ENCODE measurements at places on chromosomes 4 and X.

- DNase-seq, result no peak
Observed at GRCh38 chrX:71949844-71950445, 39.3 kb downstream of the NHSL2 start.

DNA sequence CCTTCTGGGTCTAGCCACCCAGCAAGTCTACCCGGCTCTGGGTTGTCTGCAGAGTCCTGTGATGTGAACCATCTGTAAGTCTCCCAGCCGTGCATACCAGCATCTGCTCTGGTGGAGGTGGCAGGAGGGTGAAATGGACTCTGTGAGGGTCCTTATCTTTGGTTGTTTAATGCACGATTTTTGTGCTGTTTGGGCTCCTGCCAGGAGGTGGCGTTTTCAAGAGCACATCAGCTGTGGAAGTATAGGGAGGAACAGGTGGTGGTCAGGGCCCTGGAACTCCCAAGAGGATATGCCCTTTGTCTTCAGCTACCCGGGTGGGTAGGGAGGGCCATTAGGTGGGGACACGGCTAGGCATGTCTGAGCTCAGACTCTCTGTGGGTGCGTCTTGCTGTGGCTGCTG, 66.5 kb upstream of the ZFP42 start:
- DNase-seq, result no peak

DNA sequence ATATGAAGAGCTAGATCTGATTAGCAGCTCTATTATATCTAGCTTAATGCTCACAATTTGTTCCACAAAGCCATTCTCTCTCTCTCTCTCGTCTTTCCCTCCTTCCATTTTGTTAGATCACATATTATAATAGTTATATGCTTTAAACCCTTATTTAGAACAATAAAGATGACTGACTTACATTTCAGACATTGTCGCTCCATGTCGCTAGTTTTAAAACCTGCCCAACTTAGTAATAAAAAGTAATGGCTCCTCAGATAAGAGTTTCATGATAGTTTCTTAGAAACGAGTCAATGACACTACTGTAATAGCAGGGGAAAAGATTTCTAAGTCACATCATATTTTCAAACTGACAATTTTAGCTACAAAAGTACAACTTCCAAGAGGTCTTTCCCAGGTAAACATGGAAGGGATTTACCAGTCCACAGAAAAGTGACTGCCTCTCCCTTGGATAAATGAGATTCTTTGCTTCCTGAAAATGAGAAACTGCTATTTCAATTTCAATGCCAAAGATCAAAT, 38.5 kb upstream of the YTHDC1 start:
- no peak for DNase-seq

DNA sequence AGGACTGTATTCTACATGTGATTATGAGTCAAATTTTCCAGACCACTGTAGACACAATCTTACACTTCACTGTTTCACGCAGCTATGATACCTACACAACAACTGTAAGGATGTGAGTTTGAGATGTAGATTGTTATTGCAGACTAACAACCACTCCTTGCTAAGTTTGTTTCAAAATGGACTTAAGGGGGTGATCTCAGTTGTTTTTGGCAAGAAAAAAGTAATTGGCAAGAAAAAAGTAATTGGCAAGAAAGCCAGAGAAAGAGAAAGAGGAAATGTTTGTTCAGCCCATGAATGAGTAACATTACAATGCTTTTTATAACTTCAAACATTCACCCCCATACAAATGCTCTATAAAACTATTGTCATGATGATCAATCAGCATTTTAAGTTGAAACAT, 466.4 kb downstream of the DMD start:
- no peak for DNase-seq

GRCh38 chr4:66681962-66682361, 863.3 kb downstream of the CENPC start:
- DNase-seq, result no peak

GRCh38 chr4:66929748-66930147, 615.6 kb downstream of the CENPC start:
- DNase-seq, result no peak

GRCh38 chr4:81506731-81507130, 35.0 kb upstream of the RASGEF1B start:
- DNase-seq, result no peak

- DNase-seq, result peak; percentile 7
Observed at GRCh38 chrX:24395775-24396174, 35.3 kb downstream of the SUPT20HL1 start.

DNA sequence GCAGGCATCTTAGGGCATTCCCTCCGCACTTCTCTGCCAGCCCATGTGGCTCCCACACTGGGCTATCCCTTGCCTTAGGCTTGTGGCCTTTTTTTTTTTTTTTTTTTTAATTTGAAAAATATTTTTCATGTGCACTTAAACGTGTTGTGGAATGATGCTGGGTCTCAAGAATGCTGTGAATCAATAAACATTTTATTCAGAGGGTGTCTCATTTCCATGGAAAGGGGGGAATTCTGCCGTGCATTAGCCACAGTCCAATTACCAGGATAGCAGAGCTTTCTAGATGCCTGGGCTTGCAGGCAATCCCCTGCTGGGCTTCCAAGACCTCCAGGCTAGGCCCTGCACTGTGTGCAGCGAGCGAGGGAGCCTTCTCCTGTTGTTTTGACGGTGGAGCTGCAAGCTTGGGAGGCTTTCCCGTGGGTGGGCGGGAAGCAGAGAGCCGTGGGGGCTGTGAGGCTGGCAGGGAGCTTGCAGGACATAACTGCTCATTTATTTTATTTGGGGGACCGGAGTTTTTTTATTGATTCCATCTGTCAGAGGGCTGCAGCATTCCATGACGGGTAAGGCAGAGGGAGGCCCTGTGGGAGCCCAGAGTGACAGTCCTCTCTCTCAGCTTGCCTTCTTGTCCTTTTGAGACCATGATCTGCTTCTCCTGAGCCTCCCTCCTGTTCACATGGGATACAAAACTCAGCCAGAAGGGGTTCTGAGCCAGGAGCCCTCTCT, 2.6 kb upstream of the CPZ start:
- no peak for DNase-seq

- no peak for DNase-seq
Observed at GRCh38 chrX:95056901-95057300, 1382.9 kb downstream of the FAM133A start.

GRCh38 chr4:159383562-159383931, 280.7 kb downstream of the RAPGEF2 start:
- no peak for DNase-seq

DNA sequence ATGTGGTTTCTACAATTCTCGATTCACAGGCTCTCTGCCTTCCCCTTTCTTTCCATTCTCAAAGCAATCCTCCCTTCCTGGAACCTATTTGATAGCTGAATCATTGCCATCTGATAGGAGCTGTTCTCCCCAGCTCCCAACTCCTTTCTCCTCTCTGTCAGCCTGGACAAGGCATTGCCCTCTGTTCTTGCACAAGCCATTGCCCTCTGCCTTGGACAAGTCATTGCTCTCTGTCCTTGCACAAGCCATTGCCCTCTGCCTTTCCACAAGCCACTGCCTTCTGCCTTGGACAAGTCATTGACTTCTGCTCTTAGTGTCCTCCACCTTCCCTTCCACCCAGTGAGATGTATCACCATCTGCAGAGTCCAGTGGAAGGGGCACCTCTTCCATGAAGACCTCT, 256.1 kb upstream of the STS start:
- no peak for DNase-seq

DNA sequence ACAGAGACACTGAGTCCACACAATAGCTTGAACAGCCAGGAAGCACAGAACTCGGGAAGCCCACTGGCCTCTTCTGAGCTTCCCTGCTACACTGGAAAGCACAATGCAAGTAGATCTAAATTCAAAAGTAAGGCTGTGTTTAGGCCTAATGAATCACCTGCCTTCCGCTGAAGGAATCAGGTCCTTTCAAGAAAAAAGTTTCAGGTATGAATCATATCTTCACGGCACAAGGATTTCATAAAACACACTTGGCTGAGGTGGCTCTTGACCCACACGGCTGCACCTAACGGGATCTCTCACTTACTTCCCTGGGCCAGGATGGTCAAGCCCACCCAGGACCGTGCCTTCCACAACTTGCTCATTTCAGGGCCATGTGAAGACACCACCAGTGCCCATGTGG, 59.3 kb downstream of the IRF2 start:
- no peak for DNase-seq

GRCh38 chrX:136823175-136823574, 42.4 kb upstream of the ARHGEF6 start:
- DNase-seq, result no peak

GRCh38 chr4:127975121-127975770, 10.0 kb downstream of the ABHD18 start:
- DNase-seq, result no peak

DNA sequence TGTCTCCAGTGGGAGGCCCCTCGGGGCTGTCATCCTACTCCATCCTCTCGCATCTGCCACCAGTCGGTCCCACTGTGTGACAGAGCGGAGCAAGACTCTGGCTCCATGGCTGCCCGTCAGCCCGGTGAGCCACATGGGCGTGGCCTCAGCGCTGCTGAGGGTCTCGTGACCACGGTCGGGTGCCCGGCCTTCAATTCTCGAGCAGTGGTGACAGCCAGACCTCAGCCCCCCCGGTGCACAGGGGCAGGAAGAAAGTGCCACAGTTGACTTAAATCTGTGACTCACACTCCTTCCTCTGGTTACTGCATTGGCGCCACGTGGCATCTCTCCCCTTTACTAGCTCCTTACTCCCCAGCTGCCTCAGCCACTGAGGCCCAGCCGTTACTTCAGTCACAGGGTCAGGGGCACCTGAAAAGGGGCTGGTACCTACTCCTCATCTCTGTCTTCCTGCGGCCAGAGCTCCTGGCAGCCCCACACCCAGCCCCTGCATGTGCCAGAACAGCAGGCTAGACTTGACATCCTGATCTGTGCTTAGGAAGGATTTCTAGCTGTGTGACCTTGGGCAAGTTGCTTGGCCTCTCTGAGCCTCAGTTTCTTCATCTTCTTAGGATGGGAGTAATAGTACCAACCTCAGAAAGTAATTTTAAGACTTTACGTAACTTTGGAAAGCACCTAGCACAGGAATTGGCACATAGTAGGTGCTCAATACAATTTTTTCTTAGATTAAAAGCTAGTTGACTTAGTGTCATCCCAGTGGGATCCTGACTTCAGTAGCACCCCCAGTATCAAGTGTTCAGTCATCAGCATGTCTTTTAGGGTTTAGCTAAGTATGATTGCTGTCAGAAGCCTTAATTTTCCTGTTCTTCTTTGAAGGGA, 66.1 kb downstream of the TNIP2 start:
- no peak for DNase-seq

DNA sequence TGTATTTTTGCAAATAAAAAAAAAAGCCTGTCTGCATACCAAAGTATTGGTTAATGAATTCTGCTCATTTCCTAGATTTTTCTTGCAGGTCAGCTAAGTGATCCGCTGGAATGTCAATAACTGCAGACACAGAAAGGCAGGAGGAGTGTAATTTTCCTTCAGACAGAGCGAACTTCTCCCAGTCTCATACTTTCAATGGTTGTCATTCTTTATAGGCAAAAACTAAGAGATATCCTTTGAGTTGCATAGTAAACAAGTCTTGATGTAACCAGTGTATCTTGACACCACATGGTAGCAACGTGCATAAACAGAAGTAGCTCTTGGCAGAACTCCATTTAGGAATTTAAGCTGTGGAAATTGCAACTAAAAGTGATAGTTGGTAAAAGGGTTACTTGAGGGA, 8.2 kb downstream of the CAPN6 start:
- DNase-seq, result no peak

DNA sequence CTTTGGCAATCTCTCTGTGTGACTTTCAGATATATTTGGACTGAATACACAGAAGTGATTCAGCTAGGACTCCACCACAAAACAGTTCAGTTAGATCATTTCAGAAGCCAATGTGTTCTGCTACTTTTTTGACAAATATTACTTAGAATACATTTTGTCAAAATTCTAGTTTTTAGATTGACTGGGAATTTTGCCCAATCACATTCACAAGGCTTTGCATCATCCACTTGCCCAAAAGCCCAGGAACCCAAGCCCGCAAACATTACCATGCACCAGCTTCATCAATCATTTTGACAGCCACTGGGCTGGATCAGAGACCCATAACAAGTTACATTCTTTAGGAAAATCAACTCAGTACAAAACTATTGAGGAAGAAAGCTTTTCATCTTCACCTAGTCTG, 256.6 kb upstream of the NDST3 start:
- no peak for DNase-seq

- no peak for DNase-seq
Observed at GRCh38 chr4:16262188-16262587, 35.9 kb upstream of the TAPT1 start.

- DNase-seq, result no peak
Observed at GRCh38 chr4:104493081-104493831, 1.4 kb downstream of the CXXC4 start.

DNA sequence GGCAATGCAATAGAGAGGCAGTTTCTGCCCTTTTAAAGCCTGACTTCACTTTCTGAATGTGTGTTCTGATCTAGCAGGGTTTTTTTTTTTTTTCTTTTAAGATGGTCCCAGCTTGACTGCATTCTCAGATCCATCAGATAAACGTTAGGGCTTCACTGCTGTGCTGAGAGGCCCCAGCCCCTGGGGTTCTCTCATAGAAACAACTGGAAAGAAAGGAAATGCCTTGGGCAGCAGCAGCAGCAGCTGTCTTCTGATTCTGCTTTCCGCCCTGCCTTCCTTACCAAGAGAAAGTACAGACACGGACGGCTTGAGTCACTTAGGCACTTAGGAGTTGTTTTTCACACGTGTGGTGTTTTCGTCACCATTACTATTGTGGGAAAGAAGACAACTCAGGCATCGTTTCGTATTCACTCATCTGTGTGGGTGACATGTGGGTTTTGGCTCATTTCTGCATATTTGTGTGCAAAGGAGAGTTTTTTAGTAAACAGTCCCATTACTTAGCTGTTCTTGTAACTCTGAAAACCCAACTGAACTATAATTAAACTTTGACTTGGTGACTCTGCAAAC, 172.0 kb downstream of the PTTG2 start:
- DNase-seq, result peak; percentile 74

DNA sequence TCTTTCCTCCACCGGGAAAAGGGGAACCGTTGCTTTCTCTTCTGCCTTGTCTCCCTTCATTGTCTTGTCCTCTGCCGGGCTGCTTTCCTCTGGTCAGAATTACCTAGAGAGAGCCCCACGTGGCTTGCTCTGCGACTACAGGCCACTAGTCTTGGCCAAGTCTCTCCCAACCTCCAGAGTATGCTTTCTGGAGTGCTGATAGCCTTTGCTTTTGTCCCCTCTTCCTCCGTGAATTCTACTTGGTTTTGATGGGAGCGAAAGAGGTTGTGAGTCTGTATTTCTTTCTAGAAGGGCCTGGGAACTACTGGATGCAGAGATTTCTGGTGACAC, 5.3 kb upstream of the POU4F2 start:
- no peak for DNase-seq

- peak; percentile 73 for DNase-seq
Observed at GRCh38 chr4:189792924-189793618, 147.6 kb upstream of the FRG1 start.
